ENCODE measurements at places on chromosomes 13 and 19.
A peak's percentile ranks its signal among the peaks of the same experiment; 100 is the strongest.

DNA sequence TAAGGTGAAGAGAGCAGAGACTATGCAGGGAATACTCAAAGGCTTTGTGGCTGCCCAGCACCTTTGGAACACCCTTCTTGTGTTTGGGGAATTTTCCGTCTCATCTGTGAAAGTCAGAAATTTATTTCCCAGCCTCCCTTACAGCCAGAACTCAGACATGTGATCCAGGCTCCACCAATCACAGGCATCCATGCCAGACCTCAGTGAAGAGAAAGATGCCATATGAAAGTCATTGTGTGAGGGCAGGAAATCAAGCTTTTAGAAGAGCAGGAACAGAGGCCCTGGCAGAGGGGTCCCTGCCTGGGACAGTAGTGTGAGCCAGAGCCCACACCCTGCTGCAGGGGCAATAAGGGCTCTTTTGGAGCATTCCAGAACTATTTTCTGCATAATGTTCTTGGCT, 12.1 kb downstream of the CCDC70 start:
- DNase-seq: no peak

GRCh38 chr19:1521636-1522035, 2.2 kb upstream of the PLK5 start:
- no peak for DNase-seq

- no peak for DNase-seq
Measured at GRCh38 chr13:32746474-32746873, 160.2 kb downstream of the PDS5B start.

DNA sequence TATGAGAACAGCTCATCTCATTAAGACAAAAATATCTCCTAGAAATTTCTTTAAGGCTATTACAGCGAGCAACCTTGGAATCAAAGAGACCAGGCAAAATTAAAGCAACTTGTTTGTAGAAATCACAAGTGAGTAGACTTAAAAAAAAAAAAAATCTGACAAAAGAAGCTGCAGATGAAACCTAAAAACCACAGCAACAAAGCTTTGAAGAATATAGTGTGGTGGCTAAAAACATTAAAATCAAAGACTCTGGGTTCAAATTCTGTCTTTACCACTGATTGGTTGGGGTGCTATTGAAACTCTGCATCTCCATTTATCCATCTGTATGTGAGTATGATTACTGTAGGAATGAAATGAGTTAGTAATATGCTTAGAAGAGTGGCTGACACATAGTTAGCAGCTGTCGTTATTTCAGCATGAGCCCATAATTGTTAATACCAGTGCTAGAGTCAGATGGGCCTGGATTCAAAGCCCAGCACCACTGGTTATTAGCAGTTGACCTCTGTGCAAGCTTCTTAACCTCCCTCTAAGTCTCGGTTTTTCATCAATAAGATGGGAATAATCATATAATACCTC, 157.6 kb downstream of the FOXO1 start:
- DNase-seq: no peak

DNA sequence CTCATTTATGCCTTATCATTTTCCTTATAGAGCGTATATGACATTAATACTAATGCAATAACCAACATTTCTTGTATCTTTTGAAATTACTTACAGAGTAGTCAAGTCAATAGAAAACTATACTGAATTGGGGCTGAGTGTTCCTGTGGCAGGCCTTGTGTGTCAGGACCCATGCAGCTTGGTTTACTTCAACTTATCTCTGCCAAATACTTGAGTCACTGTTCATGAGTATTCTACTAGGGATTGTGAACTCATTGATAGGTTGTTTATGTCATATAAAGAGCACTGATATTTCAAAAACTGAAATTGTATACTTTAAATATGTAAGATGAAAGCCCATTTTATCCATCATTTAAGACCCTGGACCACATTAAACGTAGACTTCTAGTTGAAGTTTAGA, 688.6 kb upstream of the SLITRK1 start:
- no peak for DNase-seq

DNA sequence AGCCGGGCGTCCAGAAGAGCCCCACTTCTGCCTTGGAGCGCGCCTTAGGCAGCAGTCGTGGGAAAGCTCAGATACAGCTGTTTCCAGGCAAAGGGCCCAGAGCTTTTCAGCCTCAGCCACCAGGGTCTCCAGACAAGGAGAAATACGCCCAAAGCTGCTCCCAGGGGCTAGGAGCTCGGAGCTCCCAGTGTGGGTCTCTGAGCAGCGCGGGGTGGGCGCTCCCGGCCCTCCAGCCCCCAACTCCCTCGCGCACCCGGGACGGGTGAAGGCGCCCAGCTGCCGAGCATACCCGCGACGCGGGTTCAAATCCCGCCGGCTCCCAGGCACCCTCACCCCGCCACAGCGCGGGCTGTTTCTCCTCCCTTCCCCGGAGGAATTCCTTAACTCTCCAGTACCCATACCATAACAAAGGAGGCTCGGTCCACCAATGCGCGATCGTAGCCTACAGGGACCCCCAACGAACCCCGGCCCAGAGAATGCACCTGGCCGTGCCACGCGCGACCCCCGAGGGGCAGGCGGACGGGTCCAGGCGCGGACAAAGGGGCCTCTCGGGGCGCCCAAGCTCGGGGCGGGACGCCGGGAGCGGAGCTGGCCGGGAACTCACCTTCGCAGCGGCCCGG, 507 bp downstream of the COL4A1 start:
- DNase-seq: peak; percentile 84

DNA sequence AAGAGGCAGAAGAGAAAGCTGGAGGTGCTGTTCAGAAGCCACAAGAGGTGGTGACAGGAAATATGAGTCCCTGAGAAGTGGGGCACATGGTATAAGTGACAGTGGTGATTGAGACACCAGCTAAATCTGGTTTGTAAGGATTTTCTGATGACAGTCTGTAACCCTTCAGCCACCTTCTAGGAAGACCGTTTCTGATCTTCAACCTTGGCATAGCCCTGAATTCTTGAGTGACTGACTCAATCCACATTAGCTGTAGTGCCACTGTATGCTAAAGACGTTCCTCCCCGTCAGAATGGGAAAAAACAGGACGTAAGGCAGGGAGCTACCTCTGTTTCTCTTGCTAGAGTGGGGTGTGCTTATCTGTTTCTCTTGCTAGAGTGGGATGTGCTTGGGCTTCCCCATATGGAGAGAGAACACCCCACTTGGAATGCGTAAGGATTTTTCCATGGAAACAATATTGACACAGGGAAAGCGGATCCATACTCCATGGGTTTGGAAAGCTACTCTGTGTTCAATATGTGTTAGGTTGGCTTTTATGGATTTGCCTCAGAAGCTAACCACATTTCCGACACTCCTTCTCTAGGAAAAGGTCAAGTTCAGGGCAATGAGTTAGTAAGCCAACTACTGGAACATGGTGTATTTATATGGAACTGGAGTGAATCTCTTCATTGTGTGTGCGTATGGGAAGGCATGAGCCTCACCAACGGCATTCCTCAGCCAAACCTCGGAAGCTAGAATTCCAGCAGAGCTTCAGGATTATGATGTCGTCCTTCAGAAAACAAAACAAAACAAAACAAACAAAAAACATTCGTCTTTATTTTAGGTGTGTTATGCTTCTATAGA, 948.8 kb upstream of the SLC10A2 start:
- DNase-seq: no peak

GRCh38 chr13:40084934-40085333, 429.5 kb downstream of the COG6 start:
- DNase-seq: no peak

DNA sequence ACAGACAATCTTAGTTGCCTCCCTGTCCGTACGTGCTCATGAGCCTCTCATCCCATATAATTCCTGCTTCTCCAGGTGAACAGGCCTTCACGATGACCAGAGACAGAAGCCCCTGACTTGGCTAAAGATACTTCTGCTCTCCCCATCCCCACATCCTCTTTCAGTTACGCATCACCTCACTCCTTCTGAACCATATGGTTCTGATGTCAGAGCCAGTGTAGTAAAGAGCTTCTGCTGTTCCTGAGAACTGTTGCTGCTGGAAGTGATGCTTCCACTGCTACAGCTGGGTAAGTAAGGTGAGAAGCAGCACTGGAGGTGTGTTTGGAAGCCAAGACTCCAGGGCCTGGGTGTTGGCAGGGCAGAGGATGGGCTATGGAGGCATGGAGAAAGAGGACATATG, 12.9 kb downstream of the SIGLECL1 start:
- DNase-seq: no peak
